Stomach (tissue), 19 donors: ENCODE measurements at places on chromosomes 2 and 18.

- no peak overlapping the region for H3K4me3 ChIP-seq
- no peaks in the 10 kb centered on the region for H3K36me3 ChIP-seq
- DNase-seq: no peak
- no peaks in the 10 kb centered on the region for H3K27me3 ChIP-seq
- no peak overlapping the region for H3K27ac ChIP-seq
Measured at GRCh38 chr2:188303363-188304031, 11.8 kb downstream of the GULP1 start.

GRCh38 chr18:4831791-4832375 lies 365.2 kb downstream of the AKAIN1 start:
- no peaks in the 10 kb centered on the region for H3K27me3 ChIP-seq
- no peak overlapping the region for H3K4me3 ChIP-seq
- no peaks in the 10 kb centered on the region for H3K36me3 ChIP-seq
- DNase-seq: no peak
- no peaks in the 10 kb centered on the region for H3K4me1 ChIP-seq

DNA sequence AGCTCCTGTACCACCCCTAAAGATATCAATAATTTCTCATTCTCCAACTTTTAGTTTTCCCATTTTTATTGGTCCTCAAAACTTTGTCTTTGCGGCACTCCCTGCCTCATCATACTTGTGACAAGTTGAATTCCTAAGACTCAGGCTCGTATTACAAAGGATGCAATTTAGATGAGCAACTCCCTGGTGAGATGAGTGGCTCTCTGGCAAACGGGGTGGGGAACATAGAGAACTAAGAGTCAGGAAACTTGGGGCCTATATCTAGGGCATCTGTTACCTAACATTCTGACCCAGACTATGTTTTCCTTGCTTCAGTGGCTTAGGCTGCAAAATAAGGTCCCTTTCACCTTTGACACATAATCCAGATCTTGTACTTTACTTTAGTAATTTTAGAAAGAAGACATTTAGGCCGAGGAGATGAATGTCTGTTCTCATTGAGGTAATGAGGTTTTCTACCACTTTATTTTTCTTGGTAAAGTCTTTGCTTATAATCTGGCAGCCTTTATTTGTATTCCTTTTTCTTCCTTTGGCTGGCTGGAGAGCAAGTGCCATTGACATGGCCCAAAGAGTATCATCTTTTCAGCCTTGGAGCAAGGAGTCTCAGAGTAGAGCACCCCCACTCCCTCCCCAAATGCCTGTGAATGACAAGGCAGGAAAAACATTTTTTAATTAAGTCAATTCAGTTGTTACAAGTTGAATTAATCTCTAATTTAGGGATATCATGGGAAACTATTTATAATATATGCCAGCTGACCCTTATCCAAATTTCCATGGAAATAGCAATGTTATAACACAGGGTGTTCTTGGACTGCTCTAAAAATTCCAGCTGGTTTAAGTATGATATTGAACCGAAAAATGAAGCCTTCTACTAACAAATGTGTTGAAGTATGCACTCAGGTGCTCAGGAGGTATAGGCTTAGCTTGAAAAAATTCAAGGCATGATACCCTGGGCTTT lies 15.2 kb downstream of the TSPYL6 start:
- no peak for DNase-seq
- H3K36me3 ChIP-seq: no peaks in the 10 kb centered on the region
- no peaks in the 10 kb centered on the region for H3K4me1 ChIP-seq

DNA sequence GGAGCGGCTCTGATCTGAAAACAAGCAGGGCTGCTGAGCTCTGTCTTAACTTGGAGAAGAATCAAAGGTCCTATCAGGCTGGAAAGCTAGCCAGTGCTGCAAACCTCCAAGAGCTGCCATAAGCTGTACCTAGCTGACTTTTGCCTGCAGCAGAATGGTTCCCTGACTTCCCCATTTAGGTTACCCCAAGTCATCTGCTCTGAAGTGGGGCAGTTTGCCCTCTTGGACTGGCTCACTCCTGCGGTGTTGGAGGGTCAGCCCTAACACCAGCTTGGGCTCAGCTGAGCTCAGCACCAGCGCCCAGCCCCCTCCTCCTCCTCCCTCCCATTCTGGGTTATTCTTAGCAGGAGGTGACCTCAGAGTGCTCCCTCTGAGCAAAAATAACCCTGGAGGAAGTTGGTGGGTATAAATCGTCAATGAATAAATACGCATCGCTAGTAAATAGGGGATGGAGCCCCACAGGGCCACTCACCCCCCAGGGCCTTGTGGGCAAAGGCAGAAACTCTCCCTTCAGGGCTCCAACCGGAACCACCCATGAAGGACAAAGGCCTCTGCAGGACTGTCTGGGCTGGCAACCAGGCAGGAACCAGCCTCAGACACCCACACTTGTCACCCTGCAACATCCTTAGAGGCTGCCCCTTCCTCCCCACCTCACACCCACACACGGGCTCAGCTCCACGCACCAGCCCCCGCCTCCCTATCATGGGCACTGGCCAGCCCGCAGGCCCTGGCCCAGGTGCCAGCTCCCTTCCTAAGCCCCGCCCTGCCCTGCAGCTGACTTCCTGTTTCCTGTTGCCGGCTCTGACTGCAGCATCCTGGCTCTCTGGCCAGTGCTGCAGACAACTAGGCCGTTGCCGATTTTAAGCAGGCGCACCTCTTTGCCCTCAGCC lies 46.9 kb downstream of the DNMT3A start:
- H3K36me3 ChIP-seq: peaks cover 28% of the 10 kb centered on the region
- peak; percentile 80 for DNase-seq
- peak overlapping the region; percentile 71 for H3K27ac ChIP-seq
- H3K4me3 ChIP-seq: peak overlapping the region; percentile 12
- no peaks in the 10 kb centered on the region for H3K27me3 ChIP-seq
- peaks cover 52% of the 10 kb centered on the region for H3K4me1 ChIP-seq

GRCh38 chr2:239942871-239943311 lies 82.3 kb downstream of the NDUFA10 start:
- DNase-seq: no peak
- H3K36me3 ChIP-seq: peaks cover 5% of the 10 kb centered on the region
- H3K4me1 ChIP-seq: peaks cover 17% of the 10 kb centered on the region
- no peaks in the 10 kb centered on the region for H3K27me3 ChIP-seq
- no peak overlapping the region for H3K4me3 ChIP-seq
- no peak overlapping the region for H3K27ac ChIP-seq

DNA sequence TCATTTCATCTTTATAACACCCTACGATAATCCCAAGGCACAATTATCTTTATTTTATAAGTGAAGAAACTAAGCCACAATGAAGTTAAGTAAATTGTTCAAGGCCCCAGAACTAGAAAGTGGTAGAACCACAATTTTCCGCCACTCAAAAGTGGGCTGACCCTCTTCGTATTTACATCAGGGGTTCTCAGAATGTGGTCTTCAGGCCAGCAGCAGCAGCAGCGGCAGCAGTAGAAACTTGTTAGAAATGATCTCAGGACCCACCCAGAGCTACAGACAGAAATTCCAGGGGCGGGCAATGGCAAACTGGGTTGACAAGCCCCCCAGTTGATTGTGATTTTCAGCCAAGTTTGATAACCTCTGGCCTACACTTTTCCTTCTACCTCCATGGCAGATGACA lies 62.8 kb downstream of the LBH start:
- DNase-seq: no peak
- no peaks in the 10 kb centered on the region for H3K36me3 ChIP-seq
- no peak overlapping the region for H3K4me3 ChIP-seq
- H3K27me3 ChIP-seq: no peaks in the 10 kb centered on the region
- H3K27ac ChIP-seq: peak overlapping the region; percentile 11
- no peaks in the 10 kb centered on the region for H3K4me1 ChIP-seq

DNA sequence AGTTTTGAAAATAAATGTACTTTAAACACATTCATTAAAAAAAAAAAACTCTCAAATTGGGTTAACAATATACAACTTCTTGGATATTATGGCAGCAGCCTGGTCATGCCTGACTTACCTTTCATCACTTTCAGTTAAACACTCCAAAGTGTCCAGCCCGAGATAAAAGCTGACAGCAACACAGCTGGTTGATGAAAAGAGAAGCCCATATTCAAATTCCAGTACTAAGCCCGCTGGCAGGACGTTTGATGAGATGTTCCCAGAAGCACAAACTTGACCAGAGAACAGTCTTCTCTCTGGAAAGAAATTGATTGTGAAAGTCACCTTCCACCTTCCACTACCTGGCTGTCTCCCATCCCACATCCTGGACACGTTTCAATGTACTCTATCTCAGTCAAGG lies 586.3 kb downstream of the TDRD15 start:
- no peak overlapping the region for H3K4me3 ChIP-seq
- H3K27ac ChIP-seq: no peak overlapping the region
- no peaks in the 10 kb centered on the region for H3K4me1 ChIP-seq
- H3K27me3 ChIP-seq: no peaks in the 10 kb centered on the region
